ENCODE measurements at places on chromosomes 4 and X.

GRCh38 chrX:72027024-72027913 lies 104.4 kb downstream of the RTL5 start:
- peak; percentile 57 for DNase-seq

DNA sequence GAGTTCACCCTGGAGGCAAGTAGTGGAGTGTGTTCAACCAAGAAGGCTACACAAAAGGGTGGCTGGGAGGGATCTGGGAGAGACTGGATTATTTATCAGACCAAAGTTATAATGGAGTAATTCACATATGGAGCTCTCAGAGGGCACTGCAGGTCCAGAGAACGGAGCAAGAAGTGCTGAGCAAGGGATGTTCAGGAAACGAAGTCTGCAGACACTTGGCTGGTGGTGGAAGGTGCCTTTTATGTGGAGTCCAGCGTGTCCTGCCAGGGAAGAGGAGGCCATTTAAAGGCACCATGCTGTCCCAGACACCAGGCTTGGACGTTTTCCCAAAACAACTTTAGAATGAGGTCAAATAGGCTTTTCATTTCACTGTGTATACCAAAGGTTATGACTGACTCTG lies 130.1 kb downstream of the CEP135 start:
- DNase-seq: no peak

GRCh38 chr4:134628066-134628465 lies 426.5 kb upstream of the PABPC4L start:
- DNase-seq: no peak

GRCh38 chr4:13893211-13893610 lies 265.7 kb upstream of the BOD1L1 start:
- DNase-seq: peak; percentile 47

DNA sequence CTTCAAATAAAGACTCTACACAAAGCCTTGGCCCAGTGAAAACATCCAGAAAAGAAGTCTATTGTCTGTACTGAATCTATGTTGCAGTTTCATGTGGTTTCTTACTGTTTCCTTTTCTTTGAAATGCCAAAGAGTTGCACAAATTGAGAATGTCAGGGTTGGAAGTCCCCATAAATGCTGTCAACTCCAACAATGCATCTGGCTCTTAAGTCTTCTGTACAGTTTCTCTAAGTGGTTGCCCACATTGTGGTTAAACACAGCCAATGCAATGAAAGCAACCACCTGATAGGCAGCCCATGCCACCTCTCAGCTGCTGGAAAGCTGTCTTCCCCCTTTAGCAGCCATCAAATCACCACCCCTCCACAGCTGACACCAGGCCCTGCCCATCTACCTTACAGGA lies 67.2 kb upstream of the C1GALT1C1 start:
- DNase-seq: no peak

DNA sequence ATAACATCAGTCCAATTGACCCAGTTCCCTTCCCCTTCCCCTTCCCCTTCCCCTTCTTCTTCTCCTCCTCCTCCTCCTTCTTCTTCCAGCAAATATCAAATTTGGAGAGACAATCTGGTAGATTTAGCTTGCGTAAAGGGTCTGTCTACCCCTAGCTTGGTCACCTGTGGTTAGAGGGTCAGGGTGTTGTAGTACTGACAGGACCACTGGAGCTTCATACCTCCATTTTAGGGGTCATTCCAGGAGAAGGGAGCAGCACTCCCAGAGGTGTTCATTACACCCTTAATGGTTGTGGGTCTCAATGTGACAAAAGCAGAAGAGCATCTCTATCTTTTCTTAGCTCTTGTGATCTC lies 3.7 kb upstream of the FGB start:
- DNase-seq: no peak

DNA sequence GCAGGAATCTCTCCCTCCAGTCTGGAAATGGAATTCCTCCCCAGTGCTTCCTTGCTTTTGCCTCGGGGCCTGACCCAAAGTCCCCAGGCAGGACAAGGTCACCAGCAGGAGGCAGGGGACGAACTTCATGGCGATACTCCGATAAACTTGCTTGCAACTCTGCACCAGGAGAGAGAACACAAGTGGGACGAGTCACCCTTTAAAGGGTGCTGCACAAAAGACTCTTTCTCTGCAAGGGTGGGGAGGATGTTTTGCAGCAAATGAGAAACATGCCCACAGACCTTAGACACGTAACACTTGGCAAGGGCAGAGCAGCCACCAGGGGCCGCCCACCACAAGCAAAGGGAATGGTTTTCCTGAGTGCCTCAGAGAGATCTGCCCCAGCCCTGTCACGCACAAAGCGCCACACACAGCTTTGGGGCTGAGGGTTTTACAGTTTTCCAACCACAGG lies at the start of gene FGFBP2:
TSS of gene FGFBP2 (minus strand) at position 175 of the 451 bp plus-strand sequence. CDS start at position 129, 46 bp downstream.
- peak; percentile 78 for DNase-seq

DNA sequence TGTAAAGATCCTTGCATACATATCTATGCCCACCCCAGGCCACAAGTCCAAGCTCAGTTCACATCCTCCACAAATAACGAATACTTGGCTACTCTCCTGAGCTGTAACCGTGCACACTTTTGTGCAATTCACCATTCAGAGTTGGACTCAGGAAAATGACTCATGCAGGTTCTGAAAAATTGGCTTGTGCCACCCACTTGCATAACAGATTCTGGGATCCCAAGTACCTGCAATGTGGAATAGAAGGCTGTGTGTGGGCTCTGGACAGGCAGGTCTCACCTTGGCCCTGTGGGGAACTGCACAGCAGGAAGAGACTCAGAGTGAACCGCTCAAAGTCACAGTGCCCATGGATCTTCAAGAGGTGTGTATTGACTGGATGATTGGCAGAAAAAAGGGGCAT lies 502.7 kb downstream of the PACRGL start:
- DNase-seq: no peak

DNA sequence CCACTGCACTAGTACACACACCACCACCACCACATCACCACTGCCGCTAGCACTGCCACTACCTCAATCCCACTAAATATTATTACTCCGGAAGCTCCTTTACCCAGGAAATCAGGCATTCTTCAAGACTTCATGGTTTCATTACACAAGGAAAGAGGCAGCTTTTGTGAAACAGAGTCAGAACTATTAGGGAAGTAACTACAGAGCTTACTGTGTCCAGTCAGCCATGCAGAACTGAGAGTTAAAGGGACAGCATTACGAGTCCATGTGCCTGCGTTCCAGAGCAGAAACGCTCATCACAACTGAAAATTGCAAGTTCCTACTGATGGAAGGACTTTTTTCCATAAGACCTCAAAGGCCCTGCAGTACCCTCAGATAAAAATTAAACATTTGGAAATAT lies 103.2 kb upstream of the FRG1 start:
- DNase-seq: no peak

DNA sequence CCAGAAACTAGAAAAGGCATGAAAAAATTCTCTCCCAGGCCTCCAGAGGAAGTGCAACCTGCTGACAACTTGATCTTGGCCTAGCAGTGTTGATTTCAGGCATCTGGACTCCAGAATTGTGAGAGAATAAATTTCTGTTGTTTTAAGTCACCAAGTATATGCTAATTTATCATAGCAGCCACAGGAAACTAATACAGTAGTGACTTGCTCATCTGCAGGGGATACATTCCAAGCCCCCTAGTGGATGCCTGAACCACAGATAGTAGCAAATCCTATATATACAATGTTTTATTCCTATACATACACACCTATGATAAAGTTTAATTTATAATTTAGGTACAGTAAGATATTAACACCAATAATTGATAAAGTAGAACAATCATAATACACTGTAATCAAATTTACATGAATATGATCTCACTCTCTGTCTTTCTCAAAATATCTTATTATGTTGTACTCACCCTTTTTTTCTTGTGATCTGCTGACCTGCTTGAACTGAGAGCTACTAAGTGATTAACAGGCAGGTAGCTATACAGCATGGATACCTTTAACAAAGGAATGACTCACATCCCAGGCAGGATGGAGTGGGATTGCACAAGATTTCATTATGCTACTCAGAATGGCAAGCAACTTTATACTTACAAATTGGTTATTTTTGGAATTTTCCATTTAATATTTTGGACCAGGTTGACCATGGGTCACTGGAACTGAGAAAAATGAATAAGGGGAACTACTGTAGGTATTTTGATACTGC lies 501.1 kb downstream of the KCNIP4 start:
- no peak for DNase-seq

DNA sequence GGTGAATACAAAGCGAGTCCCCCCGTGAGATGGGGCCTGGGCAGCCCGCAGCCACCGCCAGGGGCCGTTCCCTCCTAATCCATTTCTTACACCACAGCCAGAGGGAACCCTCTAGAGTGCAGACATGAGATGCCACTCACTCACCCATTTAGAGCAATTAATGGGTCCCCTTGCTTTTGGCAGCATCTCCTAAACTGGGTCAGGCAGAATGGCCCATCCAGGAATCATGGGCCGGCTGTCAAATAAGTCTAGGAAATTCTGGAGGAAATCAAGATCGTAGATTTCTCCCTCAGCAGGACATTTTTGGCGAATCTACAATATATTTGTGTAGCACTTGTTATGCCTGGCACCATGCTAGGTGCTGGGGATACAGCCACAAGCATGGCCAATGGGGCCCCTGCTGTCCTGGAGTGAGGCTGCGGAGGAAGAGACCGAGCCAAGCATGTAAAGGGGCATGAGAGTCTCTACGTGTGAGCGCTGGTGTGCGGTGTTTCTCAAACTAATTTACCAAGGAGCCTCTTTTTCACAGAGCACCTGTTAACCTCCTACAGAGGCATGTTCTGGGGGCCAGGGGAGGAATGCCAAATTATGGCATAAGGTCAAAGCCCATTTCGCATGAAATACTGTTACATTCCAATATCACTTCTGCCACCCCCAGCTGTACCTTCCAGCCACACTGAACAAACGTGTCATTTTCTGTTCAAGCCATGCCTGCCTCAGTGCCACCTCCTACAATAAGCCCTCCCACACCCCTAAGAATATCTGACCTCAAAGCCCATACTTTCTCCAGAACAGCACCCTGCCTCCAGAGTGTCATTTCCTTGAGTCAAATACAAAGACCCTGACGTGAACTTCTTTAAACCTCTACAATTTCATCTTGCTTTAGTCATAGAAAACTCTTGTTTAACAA lies 28.1 kb upstream of the JAKMIP1 start:
- no peak for DNase-seq

DNA sequence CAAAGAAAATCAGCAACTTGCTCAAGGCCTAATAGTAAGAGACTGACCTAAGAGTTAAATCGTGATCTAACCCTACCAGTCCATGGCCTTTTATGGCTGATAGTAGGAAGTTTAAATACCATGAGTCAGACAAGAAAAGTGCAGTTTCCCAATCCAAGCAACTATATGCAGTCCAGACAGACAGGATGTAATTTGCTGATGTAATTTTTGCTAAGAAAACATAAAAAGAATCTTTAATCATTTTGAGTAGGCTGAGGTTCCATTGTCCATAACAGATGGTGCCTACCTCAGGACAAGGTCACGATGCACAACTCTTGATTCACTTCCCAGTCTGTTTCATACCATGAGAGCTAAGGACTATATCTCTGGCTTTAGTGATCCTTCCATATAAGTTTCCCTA lies 317.5 kb upstream of the GRIA3 start:
- DNase-seq: peak; percentile 69

Measured in GM23248 (cell line).